ENCODE measurements at places on chromosomes 12 and 14.

DNA sequence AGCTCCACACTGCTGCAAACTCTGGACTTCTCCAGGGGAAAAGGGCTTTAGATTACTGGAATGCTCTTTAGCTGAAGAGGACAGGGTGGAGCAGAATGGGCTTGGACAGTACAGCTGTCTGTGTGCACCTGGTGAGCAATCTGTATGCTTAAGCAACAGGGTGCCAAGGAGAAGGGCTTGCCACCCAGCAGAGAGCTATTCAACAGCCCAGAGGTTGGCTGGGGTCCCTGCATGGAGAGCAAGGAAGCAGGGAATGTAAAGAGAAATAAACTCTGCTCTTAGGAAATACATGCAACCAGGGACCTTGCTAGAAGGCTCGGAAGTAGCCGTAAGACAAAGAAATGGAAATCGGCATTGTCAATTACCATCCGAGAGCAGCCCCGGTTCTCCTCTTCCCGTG, 53.0 kb upstream of the CORO1C start:
- DNase-seq = peak; percentile 97

GRCh38 chr12:28253161-28253641, 62.9 kb downstream of the CCDC91 start:
- no peak for DNase-seq

DNA sequence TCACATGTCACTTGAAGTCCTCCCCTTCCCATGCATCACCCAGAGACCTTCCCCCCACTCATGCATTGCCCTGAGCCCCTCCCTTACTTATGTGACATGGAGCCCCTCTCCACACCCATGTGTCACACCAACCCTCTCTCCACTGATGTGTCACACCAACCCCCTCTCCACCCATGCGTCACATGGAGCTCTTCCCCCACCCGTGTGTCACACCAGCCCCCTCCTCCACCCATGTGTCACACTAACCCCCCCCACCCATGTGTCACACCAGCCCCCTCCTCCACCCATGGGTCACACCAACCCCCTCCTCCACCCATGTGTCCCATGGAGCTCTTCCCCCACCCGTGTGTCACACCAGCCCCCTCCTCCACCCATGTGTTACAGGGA, 30.4 kb downstream of the RTL1 start:
- DNase-seq = no peak

- peak; percentile 65 for DNase-seq
Measured at GRCh38 chr14:102185360-102185759, 45.7 kb downstream of the WDR20 start.

DNA sequence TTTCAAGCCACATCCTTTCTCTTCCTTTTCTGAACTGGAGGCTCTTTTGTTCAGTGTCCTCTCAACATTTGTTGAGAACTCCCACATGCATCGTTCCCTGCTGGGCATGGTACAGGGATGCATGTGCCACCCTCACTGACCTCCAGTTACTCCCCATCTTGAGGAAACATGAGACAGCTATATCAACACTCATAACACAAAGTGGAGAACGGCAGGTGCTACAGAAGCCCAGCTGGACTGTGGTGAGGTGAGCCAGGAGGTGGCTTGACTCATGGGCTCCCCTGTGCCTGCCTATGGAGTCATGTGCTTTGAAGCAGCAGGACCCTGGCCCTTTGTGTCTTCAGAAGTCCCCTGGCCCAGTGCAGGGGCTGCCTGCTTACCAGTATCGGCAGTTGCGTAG, 9.7 kb downstream of the MYH6 start:
- peak; percentile 70 for DNase-seq

DNA sequence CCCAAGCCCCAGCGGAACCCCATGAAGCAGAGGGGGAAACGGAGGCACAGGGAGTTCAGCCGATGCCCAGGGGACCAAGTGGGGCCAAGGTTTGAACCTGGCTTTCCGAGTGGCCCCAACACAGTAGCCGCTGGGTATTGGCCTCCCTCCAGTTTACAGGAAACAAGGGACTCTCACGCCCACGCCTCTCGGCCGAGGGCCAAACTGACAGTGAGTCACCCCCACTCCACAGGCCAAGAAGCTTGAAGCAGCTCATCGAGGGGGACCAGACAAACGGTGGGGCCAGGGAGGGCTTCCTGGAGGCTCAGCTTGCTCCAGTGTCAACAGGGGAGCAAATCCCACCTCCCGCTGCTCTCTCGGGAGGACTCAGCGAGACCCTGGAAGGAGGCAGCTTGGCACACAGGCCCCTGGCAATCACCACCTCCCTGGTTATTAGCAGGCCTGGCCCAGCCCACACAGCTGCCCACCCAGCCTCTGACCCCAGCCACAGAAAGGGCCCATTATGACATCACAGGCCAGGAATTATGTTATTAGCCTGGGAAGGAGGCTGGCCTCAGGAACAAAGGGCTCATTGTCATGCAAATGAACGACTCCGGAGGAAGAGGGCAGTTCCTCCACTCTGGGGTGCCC, 54.6 kb downstream of the NCOR2 start:
- DNase-seq = peak; percentile 81

DNA sequence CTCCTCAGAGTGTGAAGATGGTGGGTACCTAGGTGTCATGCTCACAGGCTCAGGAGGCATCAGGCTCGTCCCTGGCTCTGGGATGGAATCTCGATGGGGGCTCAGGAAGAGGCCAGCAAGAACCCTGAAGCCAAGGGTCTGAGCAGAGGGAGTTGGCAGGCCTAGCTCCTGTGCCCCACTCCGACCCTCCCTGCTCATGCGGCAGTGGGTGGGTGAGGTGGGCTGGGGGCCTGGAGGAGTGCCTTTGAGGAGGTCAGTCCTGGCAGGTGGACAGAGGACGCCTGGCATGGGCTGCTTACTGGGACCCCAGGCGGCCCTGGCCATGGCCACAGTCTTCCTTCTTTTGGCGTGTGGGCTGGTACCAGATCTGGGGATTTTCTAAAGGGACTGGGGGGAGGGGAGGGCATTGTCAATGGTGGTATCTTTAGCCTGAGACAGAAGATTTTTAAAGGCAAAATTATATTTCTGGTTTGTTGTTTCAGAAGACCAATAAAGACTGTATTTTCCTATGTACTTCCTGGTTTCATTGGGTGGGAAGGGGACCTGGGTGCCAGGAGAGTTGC, 16.0 kb downstream of the LRTM2 start:
- no peak for DNase-seq
